ENCODE measurements at places on chromosomes 13 and 19. TPM values are rescaled to one million over a fixed set of nuclear protein-coding genes. Genes with fewer than 3 reads are reported as not detected.

Gene ZSWIM4
- 9.8 TPM for total RNA-seq

Gene KLHL1
- total RNA-seq, result not detected

Gene C19orf33
- total RNA-seq, result not detected

Gene ZNF844
- total RNA-seq, result 1.5 TPM

Gene LILRA2
- total RNA-seq, result not detected

Gene GARIN5A
- 0.59 TPM for total RNA-seq

Gene MAP4K1
- 1.5 TPM for total RNA-seq

Gene C19orf81
- 10.5 TPM for total RNA-seq

Gene ADGRE3
- total RNA-seq, result not detected

Gene ATP4B
- total RNA-seq, result not detected

Gene PROZ
- not detected for total RNA-seq

Gene CDADC1
- total RNA-seq, result 19.2 TPM

Gene OR7D2
- not detected for total RNA-seq

Gene ZNF132
- 9.1 TPM for total RNA-seq

Gene ZNF432
- total RNA-seq, result 12.6 TPM

Gene ZNF69
- total RNA-seq, result 5.5 TPM

Gene TNNT1
- total RNA-seq, result 37.6 TPM

Gene DACH1
- 0.22 TPM for total RNA-seq

Gene ADGRE1
- total RNA-seq, result 0.09 TPM

Gene TEX26
- not detected for total RNA-seq

Gene CRX
- total RNA-seq, result not detected

Gene LYPD4
- total RNA-seq, result not detected

Gene ICAM5
- 6.9 TPM for total RNA-seq

Gene CGB2
- not detected for total RNA-seq

Gene MZT1
- total RNA-seq, result 36.9 TPM

Gene ZNF724
- total RNA-seq, result 21.0 TPM

Gene ZNF561
- 38.2 TPM for total RNA-seq

Gene FGF14
- total RNA-seq, result 20.4 TPM

Gene GFY
- total RNA-seq, result not detected

Gene MCEMP1
- total RNA-seq, result 4.1 TPM
